ENCODE measurements at places on chromosomes 5 and 9.

DNA sequence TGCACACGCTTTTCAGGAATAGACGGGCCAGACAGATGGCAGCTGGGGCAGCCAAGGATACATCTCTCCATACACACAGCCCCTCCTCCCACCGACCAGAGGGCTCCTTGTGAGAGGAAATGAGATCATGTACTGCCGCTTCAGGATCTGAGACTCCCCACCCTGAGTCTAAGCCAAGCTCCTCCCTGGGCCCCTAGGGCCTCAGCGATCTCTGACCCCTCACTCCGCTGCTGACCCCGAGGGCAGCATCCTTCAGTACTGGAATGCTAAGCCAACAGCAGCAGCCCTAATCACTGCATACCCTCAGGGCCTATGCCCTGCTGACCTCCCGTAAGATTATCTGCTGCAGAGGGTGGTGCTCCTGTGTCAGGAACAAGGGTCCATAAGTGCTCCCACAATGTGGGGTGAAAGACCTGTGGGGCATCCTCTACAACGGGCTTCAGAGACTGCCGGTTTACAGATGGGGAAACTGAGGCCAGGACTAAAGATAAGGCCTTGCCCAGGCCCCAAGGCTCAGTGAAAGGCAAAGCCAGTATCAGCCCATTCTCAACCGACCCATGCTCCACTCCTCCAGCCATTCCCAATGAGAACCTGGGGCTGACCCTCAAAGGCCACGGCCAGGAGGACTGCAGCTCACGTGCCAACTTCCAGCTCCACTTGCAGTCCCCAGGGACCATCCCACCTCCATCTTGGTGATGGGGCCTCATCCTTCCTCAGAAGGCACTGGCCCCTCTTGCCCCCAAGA lies 37.5 kb downstream of the BICD2 start:
- DNase-seq: peak; percentile 87

DNA sequence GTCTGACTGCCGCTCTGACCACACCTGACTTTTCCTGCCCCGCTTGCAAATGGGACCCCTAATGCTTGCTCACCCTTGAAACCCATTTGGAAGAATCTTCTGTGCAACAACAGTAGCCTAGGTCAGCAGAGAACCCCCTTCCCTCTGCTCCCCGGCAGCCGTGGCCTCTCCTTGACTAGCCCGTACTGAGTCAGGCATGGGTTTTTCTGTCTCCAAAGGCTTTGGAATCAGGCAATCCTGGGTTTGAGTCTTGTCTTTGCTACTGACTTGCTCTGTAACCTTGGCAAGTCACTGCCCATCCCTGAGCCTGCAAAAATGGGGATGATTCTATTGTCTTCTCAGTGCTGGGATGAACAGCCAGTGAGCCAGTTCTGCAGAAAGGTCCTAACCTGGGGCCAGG lies 135.4 kb downstream of the RGS3 start:
- no peak for DNase-seq

GRCh38 chr9:96612105-96612965 lies 7.3 kb downstream of the CDC14B start:
- no peak for DNase-seq

GRCh38 chr5:133220851-133221674 lies 169.2 kb downstream of the HSPA4 start:
- no peak for DNase-seq

Data from NCI-H524 treated with DMSO at 0.1 percent for 48 hours (cell line).